ENCODE measurements at places on chromosomes 6 and 20.

DNA sequence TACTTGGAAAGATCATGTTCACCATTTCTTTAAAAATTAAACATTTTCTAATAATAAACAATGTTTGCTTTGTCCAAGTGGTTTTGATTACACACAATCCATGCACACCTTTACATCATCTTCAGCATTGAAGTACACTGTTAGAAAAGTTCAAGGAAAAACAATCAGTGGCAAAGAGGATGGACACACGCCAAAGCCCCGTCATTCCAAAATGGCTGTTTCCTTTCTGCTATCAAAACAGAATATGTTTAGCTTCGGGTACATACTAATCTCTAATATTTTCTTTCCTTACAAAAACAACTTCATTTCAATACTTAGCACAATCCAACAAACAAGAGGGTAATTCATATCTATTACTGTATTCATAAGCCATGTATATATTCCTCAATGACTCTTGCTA lies 24.5 kb downstream of the REPS1 start:
- DNase-seq = no peak

DNA sequence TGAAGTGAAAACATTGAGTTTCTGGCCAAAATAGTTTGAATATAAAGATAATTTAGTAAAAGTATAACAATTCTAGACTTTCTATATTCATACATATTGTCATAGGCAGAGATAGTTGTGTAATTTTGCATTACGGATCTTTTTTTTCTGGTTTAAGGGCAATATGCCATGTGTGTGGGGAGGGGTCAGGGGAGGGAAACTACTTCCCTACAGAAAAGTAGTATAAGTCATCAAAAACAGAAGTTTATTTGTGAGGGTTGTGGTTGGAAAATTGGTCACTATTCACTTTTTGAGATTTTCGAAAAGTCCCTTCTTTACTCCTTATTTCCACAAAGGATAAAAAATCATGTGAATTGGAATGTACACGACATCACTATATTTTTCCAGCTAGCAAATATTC lies 288.2 kb upstream of the PREP start:
- DNase-seq = no peak

DNA sequence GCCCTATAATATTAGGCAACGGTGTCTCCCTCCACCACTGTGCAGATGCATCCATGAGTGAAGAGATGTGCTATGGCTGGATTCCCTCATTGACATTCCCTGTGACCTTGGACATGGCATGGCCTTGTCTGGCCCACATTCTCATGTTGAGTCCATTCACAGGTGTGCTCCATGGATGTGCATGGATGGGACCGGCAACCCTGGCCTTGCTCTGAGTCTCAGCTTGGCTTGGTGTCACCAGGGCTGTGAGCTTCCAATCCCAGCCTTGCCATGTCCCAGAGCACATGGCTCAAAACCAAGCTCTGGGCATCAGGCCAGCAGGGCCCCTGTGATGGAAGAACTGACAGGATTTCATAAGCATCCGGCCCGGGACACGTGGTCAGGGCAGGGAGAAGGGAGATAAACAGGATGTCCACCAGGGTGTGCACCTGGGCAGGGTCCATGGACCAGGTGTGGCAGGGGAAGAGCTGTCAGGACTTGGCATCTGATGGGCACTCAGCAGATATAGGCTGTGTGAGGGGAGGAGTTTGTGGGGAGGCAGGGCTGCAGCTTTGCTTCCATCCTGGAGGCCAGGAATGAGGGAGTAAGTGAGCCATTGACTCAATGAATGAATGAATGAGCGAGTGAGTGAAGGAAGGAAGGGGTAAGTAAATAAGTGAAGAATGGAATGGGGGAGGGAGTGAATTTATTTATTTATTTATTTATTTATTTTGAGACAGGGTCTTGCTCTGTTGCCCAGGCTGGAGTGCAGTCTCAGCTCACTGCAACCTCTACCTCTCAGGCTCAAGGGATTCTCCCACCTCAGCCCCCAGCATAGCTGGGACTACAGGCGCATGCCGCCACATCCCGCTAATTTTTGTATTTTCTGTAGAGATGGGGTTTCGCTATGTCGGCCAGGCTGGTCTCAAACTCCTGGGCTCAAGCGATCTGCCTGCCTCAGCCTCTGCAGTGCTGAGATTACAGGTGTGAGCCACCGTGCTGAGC lies 15.7 kb downstream of the NRSN2 start:
- peak; percentile 83 for DNase-seq

DNA sequence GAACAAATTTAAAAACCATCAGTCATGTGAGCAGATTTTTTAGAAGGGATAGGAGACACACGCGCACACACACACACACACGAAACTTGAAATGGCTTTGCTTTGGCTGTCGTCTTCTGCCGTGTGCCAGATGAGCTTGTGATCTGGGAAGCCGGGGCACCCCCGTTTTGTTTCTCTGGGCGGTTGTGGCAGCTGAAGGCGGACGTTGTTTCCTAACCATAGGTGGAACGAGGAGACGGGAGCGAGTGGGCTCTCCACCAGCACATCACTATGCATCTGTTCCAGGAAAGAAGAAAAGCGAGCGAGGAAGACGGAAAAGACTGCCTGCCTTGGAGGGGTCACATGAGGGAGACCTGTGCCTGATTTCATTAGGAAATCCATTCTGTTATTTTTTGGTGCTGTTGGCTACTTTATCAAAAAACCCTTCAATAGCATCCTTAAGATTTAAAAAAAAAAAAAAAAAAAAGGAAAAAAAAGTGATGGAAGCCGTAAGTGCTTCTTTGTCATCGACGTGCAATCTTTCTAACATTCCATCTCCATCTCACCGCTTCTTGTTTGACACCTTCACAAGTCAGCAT lies 142.1 kb downstream of the DTNBP1 start:
- no peak for DNase-seq

- DNase-seq = no peak
Observed at GRCh38 chr6:72500669-72501068, 121.2 kb upstream of the KCNQ5 start.

DNA sequence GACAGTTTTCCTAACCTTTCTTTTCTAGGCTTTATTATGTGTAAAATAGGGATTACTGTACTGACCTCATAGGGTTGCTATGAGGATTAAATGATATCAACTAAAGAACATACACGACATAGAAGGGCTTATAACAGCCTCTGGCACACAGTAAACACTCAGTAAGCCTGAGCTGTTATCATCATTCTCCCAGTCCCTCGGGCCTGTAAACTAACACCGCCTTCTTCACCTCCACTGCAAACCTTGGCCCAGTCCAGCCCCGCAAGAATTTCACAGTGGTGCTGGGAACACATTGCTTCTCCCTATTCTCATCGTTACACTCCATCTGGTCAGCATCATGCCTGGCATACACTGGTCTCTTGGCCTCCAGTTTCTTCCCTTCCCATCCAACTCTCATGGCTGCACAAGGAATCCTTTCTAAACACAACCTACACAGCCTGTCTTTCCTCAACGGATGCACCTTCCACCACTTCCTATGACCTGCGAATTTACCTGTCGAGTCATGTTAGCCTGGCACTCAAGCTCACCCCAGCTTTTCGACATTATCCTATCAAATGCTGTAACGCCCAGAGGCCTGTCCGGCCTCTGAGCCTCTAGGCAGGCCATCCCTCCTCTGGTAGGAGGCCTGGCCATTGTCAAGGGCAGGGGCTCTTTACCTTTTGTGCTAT lies 92.1 kb downstream of the FYN start:
- DNase-seq = no peak

- DNase-seq = peak; percentile 8
Observed at GRCh38 chr20:10454151-10454750, 19.1 kb downstream of the SLX4IP start.

Measured in NAMALWA (cell line).